Stomach (tissue), 19 donors: ENCODE measurements at places on chromosomes 2 and 18. TPM values are rescaled to one million over a fixed set of nuclear protein-coding genes. Genes with fewer than 3 reads are reported as not detected.

GRCh38 chr2:67560771-67561456, 163.8 kb downstream of the ETAA1 start:
- no peak for DNase-seq

DNA sequence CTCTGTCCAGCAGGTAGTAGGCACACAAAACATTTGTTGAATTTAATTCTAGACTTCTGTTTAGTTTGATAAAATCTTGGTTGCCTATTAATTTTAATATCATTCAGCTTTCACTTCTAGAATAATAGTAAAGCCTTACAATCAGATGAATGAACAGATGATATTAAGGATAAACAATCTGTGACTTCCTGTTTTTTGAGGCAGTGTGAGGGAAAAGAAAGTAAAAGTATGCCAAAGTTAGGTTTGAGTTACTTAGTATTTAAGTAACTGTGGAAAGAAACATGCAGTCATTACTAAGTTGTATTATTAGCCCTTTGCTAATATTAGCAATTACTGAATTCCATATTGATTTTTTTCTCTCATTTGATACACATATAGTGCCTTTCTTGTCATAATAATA, 31.5 kb downstream of the EPB41L5 start:
- no peak for DNase-seq

GRCh38 chr2:138023976-138024375, 59.7 kb downstream of the HNMT start:
- DNase-seq = no peak

- no peak for DNase-seq
Observed at GRCh38 chr2:26812731-26813130, 26.9 kb downstream of the CENPA start.

DNA sequence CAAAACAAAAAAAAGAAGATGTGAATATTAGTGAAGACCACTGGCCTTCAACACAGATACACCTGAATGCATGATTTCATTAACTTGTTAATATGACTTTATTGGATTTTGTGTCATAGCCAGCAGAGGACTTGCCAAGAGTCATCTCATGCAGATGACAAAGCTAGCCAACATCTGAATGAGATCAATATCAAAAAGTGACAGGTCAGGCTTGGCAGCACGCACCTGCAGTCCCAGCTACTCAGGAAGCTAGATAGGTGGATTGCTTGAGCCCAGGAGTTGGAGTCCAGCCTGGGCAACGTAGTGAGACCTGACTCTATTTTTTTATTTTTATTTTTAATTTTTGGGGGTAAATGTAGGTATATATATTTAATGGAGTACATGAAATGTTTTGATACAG, 54.5 kb upstream of the TGIF1 start:
- no peak for DNase-seq

The GAD1 gene
- not detected for total RNA-seq

The LCT gene
- 12.3 TPM for total RNA-seq

The KCNS3 gene
- total RNA-seq = 31.0 TPM
